GM10248 (cell line): ENCODE measurements at places on chromosomes 12 and 14.
A peak's percentile ranks its signal among the peaks of the same experiment; 100 is the strongest.

DNA sequence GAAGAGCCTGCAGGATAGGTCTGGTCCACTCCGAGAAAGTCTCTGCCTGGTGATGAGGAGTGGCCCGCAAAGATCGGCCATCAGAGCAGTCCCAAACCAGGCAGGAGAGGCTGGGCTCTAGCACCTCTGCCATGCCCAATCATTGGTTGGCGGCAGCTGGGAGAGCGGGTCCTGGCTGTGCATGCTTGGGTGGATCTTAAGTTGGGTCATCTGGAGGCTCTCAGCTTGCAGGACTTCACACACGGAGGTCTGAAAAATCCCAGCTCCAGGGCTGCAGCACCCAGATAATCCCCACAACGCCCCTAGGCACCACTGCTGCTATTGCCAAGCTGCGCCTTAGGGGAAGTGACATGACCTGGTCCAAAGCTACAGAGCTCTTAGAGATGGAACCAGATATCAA, 766.7 kb upstream of the TBX3 start:
- no peak for DNase-seq

- peak; percentile 64 for DNase-seq
Observed at GRCh38 chr14:99605299-99605961, 1.4 kb upstream of the CCDC85C start.

GRCh38 chr12:127150956-127151355, 1116.0 kb upstream of the TMEM132C start:
- DNase-seq: no peak

GRCh38 chr14:76514213-76514998, 138.5 kb downstream of the ESRRB start:
- peak; percentile 43 for DNase-seq

- no peak for DNase-seq
Observed at GRCh38 chr12:102740141-102740955, 176.7 kb downstream of the PAH start.

- no peak for DNase-seq
Observed at GRCh38 chr12:15842108-15842507, 40.1 kb upstream of the STRAP start.

DNA sequence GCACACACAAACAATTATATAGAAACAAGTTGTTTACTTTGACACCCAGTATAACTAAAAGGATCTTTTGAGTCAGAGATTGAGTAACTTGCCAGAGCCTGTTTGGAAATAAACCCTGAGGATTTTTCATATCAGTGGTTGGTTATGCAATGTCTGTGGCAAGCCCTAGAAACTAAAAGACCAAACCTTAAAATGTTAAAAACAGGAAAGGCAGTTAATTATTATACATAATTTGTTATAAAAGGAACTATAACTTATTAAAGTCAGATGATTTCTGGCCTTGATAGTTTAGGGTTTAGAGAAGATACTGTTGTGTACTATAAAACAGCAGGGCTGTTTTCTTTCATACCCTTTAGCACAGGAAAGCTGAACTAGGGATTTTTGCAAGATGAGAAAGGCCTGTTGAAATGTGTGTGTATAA, 44.1 kb downstream of the PSEN1 start:
- no peak for DNase-seq

DNA sequence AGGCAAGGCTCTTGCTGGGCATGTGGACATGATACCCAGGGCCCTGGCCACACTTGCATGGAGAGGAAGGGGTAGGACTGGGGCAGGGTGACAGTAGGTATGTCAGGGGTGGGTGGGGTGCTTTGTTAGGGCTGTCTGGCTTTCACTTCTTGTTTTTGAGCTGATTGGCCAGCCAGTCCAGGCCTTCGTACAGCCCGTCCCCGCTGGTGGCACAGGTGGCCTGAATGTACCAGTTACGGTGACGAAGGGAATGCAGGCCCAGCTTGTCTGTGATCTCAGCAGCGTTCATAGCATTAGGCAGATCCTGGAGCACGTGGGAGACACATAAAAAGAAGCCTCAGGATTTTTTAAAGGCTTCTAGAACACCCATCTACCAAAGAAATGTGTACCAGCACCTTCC, 13.5 kb upstream of the FKBP11 start:
- DNase-seq: no peak

DNA sequence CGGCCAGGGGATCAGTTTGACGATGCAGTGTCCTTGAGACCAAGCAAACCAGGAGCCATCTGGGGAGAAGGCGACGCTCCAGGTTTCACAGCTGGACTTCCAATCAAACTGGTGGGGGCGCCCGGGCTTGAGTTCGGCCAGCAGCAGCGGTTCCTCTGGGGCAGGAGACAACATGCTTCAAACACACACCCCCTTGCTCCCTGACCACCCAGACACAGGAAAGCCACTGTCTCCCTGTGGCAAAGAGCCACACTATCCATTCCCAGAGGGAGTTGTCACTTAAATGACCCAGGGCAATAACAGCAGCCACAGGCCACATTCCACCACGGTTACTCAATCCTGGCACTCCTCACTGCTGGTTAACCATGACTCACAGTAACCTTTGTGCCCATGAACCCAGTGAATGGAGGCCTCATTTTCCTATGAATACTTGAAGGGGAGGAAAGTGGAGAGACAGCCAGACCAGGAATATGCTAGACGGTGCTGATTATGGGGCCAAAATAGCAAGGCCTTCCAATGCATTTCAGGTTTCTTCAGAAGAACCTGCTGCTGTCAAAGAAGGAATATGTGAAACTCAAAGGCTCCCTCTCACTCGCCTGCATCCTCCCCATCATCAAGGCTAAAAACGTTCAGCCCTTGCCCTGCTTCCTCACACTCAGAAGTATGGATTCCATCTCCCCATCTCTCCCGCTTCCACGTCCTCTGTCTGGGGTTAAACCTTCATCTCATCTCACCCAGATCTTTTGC, 8.5 kb downstream of the WSB2 start:
- DNase-seq: no peak

GRCh38 chr12:87929346-87929745, 99.9 kb downstream of the C12orf50 start:
- DNase-seq: no peak

GRCh38 chr12:9699898-9700605, 30.5 kb downstream of the CLEC2D start:
- no peak for DNase-seq

GRCh38 chr12:113103756-113104450, 31.7 kb downstream of the RASAL1 start:
- DNase-seq: no peak

DNA sequence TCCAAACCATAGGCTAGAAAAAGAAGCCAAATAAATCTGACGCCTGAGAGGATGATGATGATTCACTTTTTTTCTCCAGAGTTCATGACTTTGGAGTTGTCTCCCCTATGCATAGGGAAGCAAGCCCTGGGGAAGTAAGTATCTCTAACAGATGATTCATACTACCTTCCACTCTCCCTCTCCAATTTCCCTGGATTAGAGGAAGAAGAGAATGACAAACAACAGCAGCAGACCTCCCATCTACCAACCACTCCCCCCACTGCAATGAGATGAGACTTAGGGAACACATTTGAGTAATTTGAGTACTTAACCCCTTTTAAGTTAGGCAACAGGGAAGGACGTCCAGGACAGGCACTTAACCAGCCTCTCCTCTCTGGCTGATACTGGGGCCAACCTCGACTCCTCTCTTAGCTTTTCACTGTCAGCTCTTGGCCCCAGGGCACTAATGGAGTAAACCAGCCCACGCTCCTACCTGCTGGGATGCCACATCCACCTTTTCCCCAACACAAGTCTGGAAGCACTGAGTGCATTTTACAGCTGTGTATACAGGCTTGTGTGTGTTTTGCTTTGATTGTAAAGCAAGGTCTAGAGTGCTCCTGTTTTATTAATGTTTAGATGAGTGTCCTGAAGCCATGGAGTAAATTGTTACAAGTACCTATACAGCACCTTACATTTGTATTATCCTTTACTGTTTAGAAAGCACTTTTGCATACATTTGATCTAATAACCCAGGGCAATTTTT, 180.7 kb downstream of the PHLDA1 start:
- DNase-seq: no peak

GRCh38 chr12:125412506-125412905, 347.3 kb downstream of the AACS start:
- no peak for DNase-seq
